Pons (tissue), 1 donor: ENCODE measurements at places on chromosomes 7 and 10.
A peak's percentile ranks its signal among the peaks of the same experiment; 100 is the strongest.

DNA sequence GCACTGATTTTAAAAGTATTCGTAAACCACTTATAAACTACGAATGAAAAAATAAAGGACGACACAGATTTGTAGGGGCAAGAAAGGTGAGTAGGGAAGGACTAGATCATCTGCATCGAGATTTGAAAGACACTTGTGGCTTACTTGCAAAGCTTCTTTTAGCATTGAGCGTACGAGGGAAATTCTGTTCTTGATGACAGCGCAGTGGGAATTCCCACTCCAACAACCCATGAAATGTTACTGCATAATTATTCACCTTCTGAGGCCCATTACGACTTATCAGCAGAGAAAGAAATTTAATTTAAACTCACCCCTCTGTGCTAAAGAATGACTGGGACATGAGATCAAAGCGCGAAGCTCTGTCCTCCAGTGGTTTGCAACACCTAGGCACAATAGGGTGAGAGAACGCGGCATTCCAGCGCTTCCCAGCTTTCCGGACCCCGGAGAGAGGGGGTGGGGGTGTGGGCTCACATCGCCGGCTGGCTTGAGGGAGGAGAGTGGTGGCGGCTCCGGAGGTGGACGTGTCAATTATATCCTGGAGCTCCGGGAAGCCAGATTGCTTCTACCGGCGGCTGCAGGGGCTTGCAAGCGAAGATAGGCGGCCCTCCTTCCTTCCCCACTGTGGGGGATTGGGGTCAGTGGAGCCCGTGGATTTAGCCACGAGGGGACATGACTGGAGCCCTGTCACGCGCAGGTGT, 10.3 kb downstream of the SP8 start:
- no peak for DNase-seq

- no peak for DNase-seq
Observed at GRCh38 chr10:79180414-79181221, 111.9 kb downstream of the ZMIZ1 start.

DNA sequence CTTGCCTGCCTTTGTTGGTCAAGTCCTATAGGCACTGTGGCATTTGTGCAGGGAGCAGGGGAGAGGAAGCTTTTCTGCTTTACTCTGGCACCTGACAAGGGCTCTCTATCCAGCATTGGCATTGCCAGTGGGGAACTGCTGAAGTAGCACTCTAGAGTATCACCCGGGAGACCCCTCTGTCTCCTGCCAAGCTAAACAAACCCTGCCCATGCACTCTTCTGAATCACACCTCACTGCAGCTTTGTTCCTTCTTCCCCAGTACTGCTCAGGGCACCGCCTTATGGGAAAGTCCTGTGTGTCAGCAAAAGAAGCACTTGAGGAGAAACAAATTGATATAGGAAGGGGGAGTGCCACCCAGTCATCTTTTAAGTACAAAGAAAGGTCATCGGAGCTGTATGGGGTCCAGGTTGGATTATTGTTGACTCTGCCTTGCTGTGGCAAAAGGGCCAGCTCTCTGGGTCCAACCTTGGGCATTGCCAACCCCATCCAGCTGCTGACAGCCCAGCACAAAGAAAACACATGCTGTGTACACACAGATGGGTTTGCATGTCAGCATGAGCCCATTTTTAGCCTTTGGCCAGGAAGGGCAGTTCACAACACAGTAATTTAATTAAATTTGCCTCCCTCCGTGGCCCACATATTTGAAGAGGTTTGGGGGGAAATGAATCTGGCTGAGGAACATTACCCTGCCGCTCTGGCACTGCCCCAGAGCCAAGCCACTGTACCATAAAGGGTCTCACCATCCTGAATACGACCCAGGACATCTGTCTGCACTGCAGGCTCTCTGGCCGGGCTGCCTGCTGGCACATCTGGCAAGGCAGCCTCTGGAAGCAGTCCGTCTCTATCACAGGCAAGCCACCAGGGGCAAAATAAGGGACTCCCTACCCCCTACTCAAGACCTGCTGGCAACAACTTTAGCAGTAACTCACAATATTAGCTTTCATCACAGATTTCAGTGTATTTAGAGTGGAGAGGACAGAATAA, 13.1 kb downstream of the LRRC4 start:
- DNase-seq: no peak

GRCh38 chr7:28579571-28579970, 167.3 kb downstream of the CREB5 start:
- no peak for DNase-seq

DNA sequence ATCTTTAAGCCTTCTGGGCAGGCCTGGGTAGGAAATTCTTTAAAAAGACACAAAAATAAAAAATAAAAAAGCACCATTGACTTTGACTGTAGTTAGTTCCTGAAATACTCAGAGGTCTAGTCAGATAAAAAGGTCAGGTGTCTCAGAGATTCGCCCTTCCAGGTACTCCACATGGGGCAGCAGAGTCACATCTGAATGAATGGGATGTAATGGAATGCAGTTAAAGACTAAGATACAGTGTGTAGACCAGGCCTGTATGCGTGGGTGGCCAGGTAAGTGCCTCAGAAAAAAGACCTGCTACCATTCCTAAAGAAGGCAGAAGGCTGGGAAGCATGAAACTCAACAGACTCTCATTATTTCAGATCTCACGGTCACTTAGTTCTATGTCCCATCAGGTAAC, 68.6 kb upstream of the SEM1 start:
- no peak for DNase-seq

DNA sequence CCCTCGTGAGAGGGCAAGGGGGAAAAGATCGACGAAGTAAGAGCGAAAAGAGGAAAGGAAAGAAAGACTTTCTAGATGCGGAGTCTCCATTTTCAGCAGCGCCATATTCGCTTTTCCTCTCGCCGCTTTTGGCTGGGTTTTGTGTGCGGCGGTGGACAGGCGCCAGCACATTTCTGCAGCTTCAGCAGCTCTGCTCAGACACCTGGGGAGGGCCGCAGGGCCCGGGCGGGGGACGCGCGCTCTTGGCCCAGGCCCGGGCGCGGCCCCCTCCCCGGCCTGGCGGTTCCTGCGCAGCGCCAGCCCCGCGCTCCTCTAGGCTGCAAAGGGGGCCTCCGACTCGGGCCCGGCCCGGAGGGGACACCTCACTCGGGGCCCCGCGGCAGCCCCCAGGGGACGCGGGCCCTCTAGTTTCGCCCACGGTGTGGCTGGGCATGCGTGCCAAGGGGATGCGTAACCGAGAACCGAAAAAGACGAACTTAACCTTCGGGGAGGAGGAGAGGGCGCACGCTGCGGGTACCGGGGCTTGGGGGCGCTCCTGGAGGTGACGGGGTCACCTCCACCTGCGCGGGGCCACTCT, 34.5 kb upstream of the EBLN1 start:
- DNase-seq: peak; percentile 83

GRCh38 chr7:129896568-129897382, 56.0 kb downstream of the UBE2H start:
- no peak for DNase-seq

- no peak for DNase-seq
Observed at GRCh38 chr7:18290865-18291264, 204.7 kb upstream of the HDAC9 start.

- no peak for DNase-seq
Observed at GRCh38 chr7:3117488-3118231, 74.0 kb upstream of the CARD11 start.

DNA sequence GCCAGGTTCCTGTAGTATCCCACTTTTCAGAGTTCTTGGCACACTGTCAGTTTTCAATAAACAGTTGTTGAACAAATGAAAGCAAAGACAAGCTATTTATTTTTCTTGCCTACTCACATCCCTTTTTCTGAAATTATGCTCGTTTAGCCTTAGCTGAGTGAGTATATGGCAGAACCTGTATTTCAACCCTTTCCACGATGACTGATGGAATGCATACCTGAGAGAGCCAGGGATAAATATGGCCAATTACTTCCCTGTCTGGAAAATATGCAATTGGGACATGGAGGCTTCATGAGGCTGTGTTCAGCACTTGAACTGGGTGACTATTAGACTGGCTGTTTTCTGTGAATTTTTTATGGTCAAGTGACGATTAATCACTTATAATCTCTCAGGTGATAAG, 144.5 kb upstream of the POT1 start:
- no peak for DNase-seq

GRCh38 chr7:112089551-112089950, 116.6 kb downstream of the DOCK4 start:
- peak; percentile 65 for DNase-seq

DNA sequence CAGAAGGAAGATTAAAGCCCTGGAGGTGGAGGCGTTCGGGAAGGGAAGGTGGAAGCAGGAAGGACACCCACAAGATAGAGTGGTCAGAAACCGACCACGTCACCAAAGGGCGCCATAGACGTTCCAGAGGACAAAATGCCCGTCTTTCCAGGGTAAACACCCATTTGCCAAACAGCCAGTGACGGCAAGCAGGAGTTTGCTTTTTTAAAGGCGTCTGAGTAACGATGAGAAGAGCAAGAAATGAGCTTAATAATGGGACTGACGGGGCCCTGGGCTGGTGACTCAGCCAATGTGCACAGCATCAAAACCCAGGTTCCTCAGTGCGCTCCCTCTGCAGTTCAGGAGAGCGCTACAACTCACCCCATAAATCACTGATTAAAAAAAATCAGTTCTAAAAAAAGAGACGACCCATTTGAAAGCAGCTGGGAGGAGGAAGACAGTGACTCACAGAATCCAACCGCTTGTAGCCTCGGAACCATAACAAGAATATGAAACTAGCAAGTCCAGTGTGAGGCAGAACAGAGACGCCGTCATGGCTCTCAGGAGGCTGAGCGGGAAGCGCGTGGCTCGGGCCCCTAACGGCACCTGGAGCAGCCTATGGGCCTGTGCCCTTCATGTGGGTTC, 5.9 kb downstream of the DIP2C start:
- no peak for DNase-seq

DNA sequence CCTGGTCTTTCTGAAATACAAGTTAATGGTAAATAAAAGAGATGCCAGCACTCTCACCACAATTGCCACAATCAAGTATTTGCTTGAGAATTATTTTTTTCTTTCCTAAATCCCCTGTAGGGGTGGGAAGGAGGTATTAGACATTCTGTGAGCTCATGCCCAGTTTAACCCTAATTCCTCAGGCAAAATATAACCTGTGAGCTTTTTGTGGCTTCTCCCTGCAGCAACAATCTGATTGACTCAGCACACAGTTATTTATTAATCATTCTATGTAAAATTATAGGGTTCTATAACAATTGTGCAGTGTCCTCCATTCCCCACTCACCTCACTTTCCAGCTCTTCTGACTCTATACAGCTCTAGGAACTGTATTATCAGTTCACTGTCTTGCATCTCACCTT, 66.3 kb downstream of the GLI3 start:
- DNase-seq: no peak

- no peak for DNase-seq
Observed at GRCh38 chr10:84562592-84562991, 234.2 kb downstream of the CCSER2 start.

- DNase-seq: no peak
Observed at GRCh38 chr10:76631884-76632766, 1005.5 kb downstream of the KCNMA1 start.

GRCh38 chr7:55516409-55516808, 55.9 kb downstream of the VOPP1 start:
- DNase-seq: no peak

GRCh38 chr7:30924624-30925023, 13.0 kb downstream of the AQP1 start:
- DNase-seq: no peak

GRCh38 chr10:91311601-91312381, 91.3 kb downstream of the PCGF5 start:
- no peak for DNase-seq

DNA sequence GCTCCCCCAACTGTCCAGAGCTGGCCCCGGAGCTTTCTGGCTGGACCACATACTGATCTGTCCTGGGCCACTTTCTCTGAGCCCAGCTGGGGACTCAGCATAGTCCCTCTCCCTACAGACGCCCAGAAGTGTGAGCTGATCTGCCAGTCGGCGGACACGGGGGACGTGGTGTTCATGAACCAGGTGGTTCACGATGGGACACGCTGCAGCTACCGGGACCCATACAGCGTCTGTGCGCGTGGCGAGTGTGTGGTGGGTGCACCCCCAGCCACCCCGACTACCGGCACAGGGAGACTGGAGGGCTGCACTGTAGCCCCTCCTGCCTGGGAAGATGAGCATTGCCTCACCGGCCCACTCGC, 41.8 kb downstream of the TBATA start:
- DNase-seq: no peak

- no peak for DNase-seq
Observed at GRCh38 chr7:114645451-114645850, 230.8 kb downstream of the FOXP2 start.

DNA sequence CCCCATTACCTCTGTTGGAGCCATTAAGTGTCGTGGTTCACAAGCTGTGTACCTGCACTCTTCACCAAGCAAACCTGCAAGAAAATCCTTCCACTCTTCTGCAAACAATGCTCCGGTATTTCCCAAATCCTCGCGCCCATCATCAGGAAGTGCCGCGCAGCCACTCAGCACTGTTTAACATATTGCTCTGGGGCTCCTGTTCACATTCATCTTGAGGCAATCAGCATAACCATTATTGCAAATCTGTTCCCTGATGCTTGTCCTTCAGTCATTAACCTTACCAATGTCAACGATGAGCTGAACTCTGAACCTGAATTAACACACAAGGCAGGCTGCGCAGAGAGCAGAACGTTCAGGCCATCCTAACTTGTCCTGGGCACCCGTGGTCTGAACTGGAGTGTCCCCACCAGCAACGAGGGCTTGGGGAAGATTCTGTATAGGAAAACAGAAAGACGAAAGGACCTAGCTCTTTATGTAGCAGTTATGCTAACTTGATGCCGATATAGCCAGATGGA, 751.4 kb upstream of the AUTS2 start:
- no peak for DNase-seq

- no peak for DNase-seq
Observed at GRCh38 chr7:120799813-120800475, 58.0 kb downstream of the TSPAN12 start.

- DNase-seq: no peak
Observed at GRCh38 chr7:45696476-45696875, 122.3 kb downstream of the ADCY1 start.

GRCh38 chr7:139696552-139696951, 81.2 kb downstream of the HIPK2 start:
- DNase-seq: no peak

GRCh38 chr7:47307311-47307710, 274.6 kb downstream of the TNS3 start:
- DNase-seq: no peak

- no peak for DNase-seq
Observed at GRCh38 chr10:62326176-62326575, 48.0 kb upstream of the ZNF365 start.

DNA sequence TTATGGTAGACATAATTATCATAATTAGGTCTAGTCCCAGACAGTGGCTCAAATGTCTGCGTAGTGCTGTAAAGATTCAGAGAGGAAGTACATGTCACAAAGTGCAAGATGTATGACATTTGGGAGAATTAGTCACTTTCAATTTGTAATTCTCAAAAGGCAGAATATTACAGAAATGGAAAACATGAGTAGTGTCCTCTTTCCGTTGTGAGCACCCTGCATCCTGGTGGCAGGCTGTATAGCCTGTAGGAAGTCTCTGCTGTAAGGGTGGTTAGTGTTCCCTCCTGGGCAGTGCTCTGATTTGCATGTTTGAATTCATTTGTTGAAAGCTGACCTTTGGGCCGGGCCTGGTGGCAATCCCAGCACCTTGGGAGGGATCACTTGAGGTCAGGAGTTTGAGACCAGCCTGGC, 17.0 kb downstream of the CDK14 start:
- no peak for DNase-seq

GRCh38 chr10:5856701-5857004, 33.0 kb downstream of the ANKRD16 start:
- no peak for DNase-seq
